ENCODE measurements at places on chromosomes 4 and X.

GRCh38 chrX:29348288-29348687 lies 761.0 kb downstream of the IL1RAPL1 start:
- peak; percentile 53 for DNase-seq

GRCh38 chrX:10076765-10077164 lies 80.0 kb upstream of the CLCN4 start:
- no peak for DNase-seq

DNA sequence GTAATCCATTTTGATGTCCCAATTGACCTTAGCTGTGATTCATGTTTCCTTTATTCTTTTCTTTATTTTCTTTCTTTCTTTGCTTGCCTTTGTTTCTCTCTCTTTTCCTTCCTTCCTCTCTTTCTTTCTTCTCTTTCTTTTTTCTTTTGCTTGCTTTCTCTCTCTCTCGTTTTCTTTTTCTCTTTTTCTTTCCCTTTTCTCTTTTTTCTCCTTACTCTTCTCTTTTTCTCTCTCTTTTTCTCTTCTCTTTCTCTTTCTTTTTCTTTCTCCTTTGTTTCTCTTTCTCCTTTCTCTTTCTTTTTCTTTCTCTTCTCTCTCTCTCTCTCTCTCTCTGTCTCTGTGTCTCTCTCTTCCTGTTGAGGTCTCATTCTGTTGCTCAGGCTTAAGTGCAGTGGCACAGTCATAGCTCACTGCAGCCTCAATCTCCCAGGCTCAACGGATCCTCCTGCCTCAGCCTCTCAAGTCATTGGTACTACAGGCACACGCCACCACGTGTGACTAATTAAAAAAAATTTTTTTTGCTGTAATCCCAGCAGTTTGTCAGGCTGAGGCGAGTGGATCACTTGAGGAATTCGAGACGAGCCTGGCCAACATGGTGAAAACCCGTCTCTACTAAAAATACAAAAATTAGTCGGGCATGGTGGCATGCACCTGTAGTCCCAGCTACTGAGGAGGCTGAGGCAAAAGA lies 8.0 kb upstream of the DHRSX start:
- DNase-seq: no peak

- peak; percentile 59 for DNase-seq
Observed at GRCh38 chrX:133859860-133860259, 125.5 kb downstream of the GPC3 start.

GRCh38 chr4:2930135-2930757 lies 33.0 kb downstream of the NOP14 start:
- DNase-seq: no peak

DNA sequence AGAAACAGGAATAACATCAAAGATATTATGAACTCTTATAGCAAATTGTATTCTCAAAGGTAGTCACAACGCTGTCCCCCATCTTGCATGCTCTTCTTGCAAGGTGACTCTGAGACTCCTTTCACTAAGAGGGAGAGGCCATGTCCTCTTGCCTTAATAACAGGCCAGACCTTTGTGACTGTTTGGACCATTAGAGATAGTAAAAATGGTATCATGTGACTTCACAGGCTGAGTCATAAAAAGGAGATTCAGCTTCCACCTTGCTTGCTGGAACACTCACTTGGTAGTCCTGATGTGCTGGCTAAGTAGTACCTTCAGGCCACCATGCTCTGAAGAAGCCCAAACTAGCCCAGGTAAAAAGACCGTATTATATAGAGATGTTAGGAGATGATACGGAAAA lies 143.8 kb downstream of the FBXW7 start:
- no peak for DNase-seq

DNA sequence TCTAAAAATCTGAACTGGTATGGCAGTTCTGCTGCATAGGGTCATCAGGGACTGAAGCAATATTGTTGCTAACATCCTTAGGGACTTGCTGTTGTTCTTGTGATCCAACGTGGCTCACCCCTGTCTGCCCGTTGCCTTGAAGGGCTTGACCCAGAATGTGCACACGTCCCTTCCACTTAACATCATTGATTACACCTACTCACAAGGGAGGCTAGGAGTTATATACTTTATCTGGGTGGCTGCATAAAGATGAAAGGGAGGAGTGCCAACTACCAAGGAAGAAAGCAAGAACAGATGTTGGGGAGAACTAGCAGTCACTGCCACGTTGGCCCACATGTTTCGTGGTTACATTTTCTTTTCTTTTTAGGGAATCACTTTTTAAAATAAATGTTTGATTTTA lies 34.0 kb downstream of the SLC9A6 start:
- no peak for DNase-seq

- peak; percentile 24 for DNase-seq
Observed at GRCh38 chrX:16882169-16882568, 12.0 kb upstream of the RBBP7 start.

GRCh38 chr4:20217951-20218350 lies 33.8 kb upstream of the SLIT2 start:
- no peak for DNase-seq

DNA sequence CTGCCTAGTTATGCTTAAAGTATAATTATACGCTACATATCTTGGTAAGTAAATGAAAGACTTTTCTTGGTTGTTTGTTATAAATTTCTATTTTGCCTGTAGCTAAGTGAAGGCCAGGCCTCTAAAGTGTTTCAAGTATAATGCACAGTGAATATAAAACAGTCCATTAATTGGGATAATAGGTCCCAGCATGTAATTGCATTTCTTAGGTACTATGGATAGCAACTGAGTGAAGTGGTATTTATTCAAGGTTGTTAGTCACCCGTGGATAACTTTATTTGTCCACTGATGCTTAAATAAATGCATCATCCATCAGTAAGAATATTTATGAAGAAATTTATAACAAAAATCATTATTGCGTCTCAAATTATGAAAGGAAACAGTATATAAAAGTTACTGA lies 59.1 kb downstream of the TEX13C start:
- no peak for DNase-seq

- DNase-seq: peak; percentile 1
Observed at GRCh38 chrX:3962511-3963311, 249.3 kb upstream of the PRKX start.

- peak; percentile 56 for DNase-seq
Observed at GRCh38 chrX:70592091-70592490, 147.5 kb downstream of the DLG3 start.

DNA sequence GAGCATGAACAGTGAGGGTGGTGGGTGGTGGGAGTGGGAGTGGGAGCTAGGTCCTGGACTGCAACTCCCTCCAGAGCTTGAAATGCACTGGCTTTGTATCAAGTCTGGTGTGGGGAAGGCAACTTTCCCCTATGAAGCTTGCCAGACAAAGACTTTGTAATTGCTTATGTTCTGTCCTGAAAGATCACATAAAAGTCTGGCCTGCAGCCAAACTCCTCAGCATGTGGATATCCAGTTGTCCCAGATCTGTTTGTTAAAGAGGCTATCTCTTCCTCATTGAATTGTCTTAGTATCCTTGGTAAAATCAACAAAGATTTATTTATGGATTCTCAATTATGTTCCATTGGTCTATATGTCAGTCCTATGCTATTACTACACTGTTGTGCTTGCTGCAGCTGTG lies 607.9 kb downstream of the GLUD2 start:
- DNase-seq: no peak

- DNase-seq: no peak
Observed at GRCh38 chr4:23873717-23874535, 15.9 kb downstream of the PPARGC1A start.

- peak; percentile 49 for DNase-seq
Observed at GRCh38 chr4:119510395-119511149, 118.0 kb downstream of the PDE5A start.

GRCh38 chr4:53055274-53055673 lies 193.2 kb downstream of the RASL11B start:
- DNase-seq: peak; percentile 91

- DNase-seq: peak; percentile 38
Observed at GRCh38 chrX:110182362-110182761, 135.5 kb downstream of the AMMECR1 start.

- DNase-seq: peak; percentile 92
Observed at GRCh38 chr4:145130788-145131399, 32.8 kb downstream of the ABCE1 start.

DNA sequence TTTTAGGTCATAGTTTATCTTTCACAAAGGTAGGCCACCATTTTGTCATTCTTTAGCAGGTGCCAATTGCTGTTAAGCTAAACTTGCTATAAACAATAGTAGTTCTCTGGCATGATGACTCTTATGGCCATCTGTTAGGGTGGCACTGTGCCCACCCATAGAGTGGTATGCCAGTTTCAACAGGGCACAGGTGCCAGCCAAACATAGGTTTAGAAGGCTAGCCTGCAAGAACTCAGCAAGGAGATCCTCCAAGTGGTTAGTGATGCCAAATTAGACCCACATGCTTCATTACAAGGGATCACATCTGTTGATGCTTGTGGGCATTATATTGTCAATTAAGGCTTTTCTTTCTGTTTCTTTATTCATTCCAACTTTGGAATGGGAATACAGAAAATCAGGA lies 204.5 kb downstream of the FMR1NB start:
- DNase-seq: no peak

DNA sequence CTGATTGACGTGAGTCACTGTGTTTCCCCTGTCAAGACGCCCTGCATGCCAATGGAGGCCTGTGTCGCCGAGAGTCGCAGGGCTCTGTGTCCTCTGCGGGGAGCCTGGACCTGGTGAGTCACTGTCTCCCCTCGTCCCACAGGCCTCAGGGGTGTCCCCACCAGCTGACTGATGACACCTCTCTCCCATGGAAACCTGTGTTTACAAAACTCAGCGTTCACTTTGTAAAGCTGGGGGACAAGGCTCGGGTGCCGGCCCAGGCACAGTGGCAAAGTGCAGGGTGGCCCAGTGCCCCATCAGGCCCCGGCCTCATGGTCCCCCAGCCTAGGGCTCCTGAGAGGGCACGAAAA lies 21.2 kb upstream of the HGFAC start:
- no peak for DNase-seq

- DNase-seq: no peak
Observed at GRCh38 chrX:36856849-36857248, 151.3 kb upstream of the FAM47C start.

DNA sequence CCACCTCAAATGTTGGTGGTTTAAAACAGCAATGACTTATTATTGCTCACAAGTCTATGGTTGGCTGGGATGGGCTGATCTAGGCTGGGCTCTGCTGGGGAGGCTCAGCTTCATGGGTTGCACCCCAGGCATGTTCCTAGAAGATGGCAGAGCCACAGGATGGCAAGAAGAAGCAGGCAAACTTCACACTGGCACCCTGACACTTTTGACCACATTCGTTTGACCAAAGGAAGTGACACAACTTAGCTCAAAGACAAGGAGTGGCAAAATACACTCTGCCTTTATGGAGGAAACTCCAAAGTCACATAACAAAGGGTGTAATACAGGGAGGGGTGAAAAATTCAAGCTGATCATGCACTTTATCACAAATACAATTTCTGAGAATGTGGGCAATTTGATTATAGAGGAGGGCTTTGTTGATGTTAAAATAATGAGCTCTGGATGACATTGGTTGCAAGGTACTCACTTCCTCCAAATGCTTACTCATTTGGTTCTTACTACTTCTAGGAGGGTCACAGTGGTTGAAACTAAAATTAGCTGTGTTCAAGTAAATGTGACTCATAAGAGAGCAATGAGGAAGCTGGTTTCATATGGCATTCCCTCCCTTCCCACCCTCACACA lies 249.2 kb upstream of the RPS6KA3 start:
- peak; percentile 91 for DNase-seq

GRCh38 chrX:19256986-19257385 lies 86.7 kb upstream of the PDHA1 start:
- DNase-seq: peak; percentile 8

DNA sequence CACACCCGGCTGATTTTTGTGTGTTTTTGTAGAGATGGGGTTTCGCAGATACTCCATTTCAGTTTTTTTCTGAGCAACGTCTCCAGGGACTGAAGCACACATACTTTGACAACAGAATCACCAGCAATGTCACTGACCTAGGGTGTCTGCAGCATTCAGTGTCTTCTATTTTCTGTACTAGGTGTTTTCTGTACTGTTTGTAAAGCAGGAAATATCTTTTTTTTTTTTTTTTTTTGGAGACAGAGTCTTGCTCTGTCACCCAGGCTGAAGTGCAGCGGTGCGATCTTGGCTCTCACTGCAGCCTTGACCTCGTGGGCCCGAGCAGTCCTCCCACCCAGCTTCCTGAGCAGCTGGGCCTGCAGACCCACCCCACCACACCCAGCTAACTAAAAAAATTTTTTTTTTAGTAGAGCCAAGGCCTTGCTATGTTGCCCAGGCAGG lies 8.9 kb downstream of the ADD1 start:
- DNase-seq: no peak

DNA sequence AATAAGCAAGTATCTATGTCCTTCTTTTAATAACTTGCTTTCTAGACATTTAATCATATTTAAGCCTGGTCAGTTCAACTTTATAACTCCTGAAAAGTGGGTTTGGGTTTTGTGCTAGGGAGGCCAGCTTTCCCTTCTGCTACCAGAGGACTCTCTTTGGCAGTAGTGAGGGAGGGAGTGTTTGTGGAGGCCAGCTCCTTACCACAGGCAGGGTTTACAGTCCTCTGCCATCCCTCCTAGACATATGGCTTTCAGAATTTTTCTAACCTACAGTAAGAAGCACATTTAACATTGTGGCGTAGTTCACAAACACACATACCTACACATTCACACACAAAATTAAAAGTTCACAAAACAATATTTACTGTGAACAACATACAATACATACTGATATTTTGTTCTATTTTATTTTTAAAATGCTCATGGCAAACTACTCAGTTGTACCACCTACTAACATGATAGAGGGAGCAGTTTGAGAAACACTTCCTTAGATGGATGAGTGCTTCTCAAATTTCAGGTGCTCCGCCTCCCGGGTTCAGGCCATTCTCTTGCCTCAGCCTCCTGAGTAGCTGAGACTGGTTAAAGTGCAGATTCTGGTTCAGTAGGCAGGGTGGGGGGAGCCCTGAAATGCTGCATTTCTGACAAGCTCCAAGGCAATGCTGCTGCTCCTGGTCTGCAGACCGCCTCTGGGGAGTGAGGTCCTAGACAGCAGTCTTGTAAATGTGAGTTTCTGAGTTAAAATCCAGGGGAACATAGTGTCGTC lies 86.7 kb downstream of the PTTG2 start:
- DNase-seq: peak; percentile 39

DNA sequence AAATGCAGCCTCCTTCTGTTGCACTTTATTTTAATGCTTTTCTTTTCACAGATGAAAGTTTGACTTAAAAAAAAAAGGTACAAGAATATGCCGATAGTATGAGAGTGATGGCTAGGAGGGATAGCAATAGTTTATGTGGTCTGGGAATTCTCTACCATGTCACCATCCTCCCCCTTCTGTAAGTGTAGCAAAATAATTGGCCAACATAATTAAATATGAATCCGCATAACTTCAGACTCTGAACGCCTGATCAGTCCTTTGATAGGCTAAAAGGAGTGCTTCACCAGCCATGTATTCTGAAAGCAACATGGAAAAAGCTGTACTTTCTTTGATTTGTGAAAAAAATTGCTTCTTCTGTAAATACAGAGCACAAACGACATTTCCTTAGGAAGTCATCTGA lies 95.7 kb upstream of the TTC29 start:
- no peak for DNase-seq

DNA sequence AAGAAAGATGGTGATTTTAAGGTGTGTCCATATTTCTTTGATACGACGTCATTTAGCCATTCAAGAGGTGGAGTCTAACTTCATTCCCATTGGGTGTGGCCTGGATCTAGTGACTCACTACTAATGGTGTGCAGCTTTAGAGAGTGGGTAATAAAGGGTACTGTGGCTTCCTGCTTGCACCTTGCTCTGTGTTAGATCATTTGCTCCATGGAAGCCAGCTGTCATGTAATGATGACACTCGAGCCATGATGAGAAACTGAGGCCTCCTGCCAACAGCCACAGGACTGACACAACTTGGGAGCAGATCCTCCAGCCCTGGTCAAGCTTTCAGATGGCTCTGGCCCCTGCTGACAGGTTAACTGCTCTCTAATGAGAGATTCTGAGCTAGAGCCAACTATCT lies 82.0 kb downstream of the UNC5C start:
- no peak for DNase-seq
